GM12878 (cell line): ENCODE measurements at places on chromosomes 2 and 18.

- no peaks in the 10 kb centered on the region for H3K27me3 ChIP-seq
- no peaks in the 10 kb centered on the region for H3K36me3 ChIP-seq
- no peak for DNase-seq
- no peaks in the 10 kb centered on the region for H3K4me1 ChIP-seq
Measured at GRCh38 chr18:37156330-37156942, 327.5 kb downstream of the KIAA1328 start.

GRCh38 chr2:12834239-12834638 lies 117.5 kb downstream of the TRIB2 start:
- H3K4me1 ChIP-seq, result no peaks in the 10 kb centered on the region
- no peak overlapping the region for H3K27ac ChIP-seq
- no peaks in the 10 kb centered on the region for H3K27me3 ChIP-seq

GRCh38 chr2:150584081-150584480 lies 96.6 kb upstream of the RND3 start:
- H3K27ac ChIP-seq, result no peak overlapping the region
- H3K4me3 ChIP-seq, result no peak overlapping the region
- H3K4me1 ChIP-seq, result no peaks in the 10 kb centered on the region
- no peak for DNase-seq

DNA sequence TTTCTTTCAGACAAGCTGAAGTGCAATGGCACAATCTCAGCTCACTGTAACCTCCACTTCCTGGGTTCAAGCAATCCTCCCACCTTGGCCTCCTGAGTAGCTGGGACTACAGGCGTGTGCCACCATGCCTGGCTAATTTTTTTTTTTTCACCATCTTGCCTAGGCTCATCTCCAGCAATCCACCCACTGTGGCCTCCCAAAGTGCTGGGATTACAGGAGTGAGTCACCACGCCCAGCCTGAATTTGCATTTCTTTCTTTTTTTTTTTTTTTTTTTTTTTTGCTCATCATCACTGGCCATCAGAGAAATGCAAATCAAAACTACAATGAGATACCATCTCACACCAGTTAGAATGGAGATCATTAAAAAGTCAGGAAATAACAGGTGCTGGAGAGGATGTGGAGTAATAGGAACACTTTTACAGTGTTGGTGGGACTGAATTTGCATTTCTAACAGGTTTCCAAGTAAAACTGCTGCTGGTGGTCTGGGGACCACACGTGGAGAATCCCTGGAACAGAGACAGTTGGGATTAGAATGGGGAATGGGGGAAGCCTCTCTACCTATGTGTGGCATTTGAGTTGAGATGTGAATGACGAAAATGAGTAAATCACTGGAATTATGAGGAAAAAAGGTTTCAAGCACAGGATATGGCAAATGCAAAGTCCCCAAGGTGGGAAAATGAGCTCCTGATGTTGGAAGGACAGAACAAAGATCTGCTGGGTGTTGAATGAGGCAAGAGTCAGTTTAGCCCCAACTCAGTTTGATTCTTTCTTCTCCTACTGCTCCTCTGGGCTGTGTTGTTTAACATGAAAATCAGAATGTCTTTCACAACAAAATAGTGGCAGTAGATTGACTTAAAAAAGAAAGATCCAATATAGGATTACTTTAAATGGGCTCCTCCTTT lies 88.8 kb upstream of the MAP4K4 start:
- H3K27ac ChIP-seq, result no peak overlapping the region
- H3K27me3 ChIP-seq, result no peaks in the 10 kb centered on the region
- H3K4me3 ChIP-seq, result no peak overlapping the region
- DNase-seq, result no peak
- no peaks in the 10 kb centered on the region for H3K4me1 ChIP-seq
- H3K36me3 ChIP-seq, result no peaks in the 10 kb centered on the region

- peak overlapping the region; percentile 92 for H3K27ac ChIP-seq
- peaks cover 56% of the 10 kb centered on the region for H3K4me1 ChIP-seq
- DNase-seq, result peak; percentile 75
- peak overlapping the region; percentile 76 for H3K4me3 ChIP-seq
Measured at GRCh38 chr2:64939332-64939917, 49.8 kb upstream of the SLC1A4 start.

GRCh38 chr2:210086292-210086691 lies 83.9 kb downstream of the RPE start:
- no peak for DNase-seq
- H3K4me1 ChIP-seq, result no peaks in the 10 kb centered on the region
- H3K27me3 ChIP-seq, result no peaks in the 10 kb centered on the region
- no peak overlapping the region for H3K4me3 ChIP-seq
- H3K27ac ChIP-seq, result no peak overlapping the region

- no peaks in the 10 kb centered on the region for H3K4me1 ChIP-seq
- no peak for DNase-seq
- no peaks in the 10 kb centered on the region for H3K36me3 ChIP-seq
- H3K27me3 ChIP-seq, result 0 out of 2 replicates have a peak, but pooled peaks cover 2% of the 10 kb centered on the region
Measured at GRCh38 chr2:120682654-120683053, 53.0 kb upstream of the GLI2 start.

DNA sequence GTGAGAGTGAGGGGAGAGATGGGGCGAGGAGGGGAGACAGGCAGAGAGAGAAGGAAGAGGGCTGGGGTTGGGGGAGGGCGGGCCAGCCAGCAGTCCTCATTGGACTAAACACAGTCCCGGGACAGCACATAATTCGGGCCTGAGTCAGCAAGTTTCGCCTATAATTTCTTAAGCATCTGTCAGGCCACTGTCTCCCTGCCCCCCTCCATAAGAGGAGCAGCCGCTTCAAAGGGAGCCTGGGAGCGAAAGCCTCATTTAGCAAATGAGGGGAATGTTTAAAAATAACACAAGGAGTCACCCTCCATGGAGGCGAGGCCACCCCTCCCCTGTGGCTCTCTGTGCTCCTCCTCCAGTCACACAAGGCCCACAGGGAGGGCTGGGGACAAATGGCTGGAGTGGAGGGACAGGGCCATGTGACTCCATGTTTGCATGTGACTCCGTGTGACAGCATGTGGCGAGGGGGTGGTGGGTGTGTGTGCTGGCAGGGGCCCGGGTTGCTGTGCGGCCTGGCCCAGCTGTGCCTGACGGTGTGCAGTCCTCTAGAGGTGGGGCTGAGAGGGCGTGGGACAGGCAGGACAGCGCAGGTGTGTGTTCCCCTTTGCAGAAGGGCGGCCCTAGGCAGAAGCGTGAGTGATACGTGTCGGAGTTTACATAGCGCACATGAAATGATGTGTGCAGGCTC lies 162.4 kb downstream of the CELF4 start:
- no peak overlapping the region for H3K27ac ChIP-seq
- H3K4me1 ChIP-seq, result no peaks in the 10 kb centered on the region
- H3K36me3 ChIP-seq, result no peaks in the 10 kb centered on the region
- H3K4me3 ChIP-seq, result no peak overlapping the region
- no peak for DNase-seq

DNA sequence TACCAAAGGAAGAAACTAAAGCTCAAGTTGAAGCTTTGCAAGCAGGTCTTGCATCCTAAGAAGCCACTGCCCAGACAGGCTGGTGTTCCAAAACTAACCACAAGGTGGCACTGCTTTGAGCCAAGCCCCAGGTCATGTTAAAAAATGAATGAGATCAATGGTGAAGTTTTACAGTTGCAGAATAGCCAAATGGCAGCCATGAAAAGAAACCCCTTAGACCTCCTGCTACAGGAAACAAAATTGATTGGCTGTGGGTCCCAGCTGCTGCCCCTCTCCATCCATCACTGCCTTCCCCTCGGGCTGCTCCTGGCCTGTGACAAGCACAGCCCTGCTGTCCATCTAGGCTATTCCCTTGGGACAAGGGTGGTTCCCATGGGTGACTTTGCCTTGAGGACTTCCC lies 20.7 kb upstream of the MREG start:
- no peaks in the 10 kb centered on the region for H3K36me3 ChIP-seq
- H3K4me3 ChIP-seq, result no peak overlapping the region
- peak overlapping the region; percentile 83 for H3K27ac ChIP-seq
- H3K27me3 ChIP-seq, result no peaks in the 10 kb centered on the region

DNA sequence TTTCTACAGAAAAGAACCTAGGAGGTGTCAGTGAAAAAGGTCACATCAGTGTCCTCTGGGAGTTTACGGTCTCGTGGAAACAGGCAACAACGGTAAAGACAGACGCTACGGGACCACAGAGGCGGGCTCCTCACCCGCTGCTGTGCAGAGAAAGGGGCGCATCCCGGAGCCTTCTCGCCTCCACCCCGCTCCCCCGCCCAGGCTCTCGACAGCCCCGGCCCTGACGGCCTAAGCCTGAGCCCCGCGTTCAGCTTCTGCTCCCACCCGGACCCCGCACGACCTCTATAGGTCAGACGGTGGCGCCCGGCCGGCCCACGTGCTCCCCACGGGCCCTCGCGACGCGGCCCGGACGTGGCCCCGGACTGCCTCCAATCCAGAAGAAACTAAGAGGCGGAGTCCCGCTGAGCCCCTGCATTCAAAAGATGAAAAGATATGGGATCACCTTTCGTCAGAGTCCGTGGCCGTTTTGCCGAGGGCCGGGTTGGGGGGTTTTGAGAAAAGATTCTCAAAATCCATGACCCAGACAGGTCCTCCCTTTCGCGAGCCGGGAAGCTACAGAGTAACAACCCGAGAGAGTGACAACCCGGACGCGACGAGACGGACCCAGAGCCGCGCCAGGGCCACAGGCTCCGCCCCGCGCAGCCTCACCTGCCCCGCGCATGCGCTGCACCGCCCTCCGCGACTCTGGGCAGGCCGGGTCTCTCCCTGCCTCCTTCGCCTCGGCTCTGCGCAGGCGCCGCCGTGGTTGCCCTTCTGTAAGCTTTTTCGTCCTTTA lies at the start of gene ZC3H8:
TSS of gene ZC3H8 (minus strand) at position 577 of the 775 bp plus-strand sequence. CDS start at position 516, 61 bp downstream.
- DNase-seq, result peak; percentile 80
- H3K27ac ChIP-seq, result peak within 1 kb of the TSS; percentile 85
- peak within 1 kb of the TSS; percentile 72 for H3K4me3 ChIP-seq
- H3K27me3 ChIP-seq, result no peaks in the 10 kb centered on the region

DNA sequence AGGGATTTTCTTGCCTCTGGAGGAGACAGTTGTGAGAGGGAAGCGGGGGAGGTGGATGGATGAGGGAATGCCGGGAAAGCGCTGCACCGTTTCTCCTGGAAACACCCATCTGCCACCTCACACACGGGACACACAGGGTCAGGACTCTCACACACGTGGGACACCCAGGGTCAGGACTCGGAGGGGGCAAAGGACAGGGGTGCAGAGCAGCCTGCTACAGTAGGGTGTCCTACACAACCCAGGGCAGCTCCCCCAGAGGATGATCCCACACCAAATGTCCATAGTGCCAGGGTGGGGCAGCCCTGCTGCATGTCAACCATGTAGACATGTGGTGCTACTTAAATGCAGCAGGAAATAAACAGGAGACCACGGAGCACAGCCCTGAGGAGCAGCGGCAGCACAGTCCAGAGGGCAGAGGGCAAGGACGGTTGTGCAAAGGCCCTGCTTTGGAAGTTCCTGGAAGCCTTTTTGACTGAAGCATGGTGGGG lies 5.1 kb downstream of the RAMP1 start:
- H3K4me1 ChIP-seq, result peaks cover 5% of the 10 kb centered on the region; the same call in 1 of the 2 replicates
- H3K27me3 ChIP-seq, result peaks cover 6% of the 10 kb centered on the region; the same call in 1 of the 2 replicates
- no peaks in the 10 kb centered on the region for H3K36me3 ChIP-seq
- H3K27ac ChIP-seq, result no peak overlapping the region
- DNase-seq, result no peak

DNA sequence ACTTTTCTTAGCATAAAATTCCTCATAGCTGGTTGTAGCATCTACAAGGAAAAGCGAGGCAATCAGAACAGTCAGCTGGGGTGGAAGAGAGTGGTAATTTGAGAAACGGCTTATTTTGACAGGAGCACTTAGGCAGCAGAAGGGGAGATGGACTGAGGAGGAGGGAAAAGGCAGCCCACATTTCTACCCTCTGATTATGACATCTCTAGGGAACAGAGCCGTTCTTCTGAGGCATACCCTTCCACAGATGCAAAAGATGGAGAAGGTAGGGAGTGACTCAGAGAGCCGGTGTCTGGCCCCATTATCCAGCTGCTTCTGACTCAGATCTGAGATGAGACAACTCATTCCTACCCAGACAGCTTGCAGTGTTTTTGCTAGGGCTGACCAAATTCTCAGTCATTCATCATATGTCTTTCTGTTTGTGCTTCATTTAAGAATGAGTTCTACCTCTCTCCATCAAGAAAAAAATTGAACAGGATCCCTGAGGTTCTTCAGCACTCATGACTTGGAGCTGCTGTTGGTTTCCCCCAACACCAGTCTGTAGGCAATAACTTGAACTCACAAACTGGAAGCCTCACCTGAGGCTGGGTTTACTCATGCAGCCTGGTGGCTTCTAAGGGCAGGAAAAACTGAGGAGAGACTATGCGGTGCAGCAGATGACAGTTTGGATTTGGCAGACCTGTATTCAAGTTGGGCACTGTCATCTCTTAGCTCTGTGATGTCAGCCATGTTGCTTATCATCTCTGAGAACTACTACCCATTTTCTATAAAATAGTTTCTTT lies 15.9 kb upstream of the SEC11C start:
- H3K4me1 ChIP-seq, result no peaks in the 10 kb centered on the region
- no peaks in the 10 kb centered on the region for H3K36me3 ChIP-seq
- H3K27ac ChIP-seq, result no peak overlapping the region

DNA sequence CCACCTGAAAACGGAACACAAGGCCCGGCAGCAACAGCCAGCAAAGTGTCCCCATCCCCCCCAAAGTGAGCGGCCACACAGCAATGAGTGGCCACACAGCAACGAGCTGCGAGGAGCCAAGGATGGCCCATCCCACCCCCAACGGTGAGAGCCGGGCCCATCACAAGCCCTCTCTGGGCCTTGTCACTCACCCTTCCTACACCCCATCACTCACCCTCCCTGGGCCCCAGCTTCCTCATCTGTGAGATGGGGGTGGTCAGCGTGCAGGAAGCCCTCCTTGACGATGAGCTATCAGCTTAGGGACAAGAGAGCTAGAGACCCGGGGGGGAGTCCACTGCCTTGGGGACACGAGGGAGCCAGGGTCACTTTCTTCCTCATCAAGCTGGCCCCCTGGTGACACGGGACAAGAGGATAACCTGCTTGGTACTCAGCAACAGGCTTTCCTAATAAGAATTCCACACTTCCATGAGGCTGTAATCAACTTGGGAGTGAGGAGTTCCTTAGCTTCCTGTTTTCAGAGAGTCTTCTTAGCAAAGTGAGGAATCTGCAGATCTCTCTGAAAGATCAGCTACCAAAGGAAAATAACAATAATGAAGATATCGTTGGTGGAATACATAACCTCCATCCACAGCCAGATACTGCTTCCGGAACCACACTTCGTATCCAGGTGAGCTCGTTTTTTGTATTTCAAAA lies 92.8 kb downstream of the HDAC4 start:
- peaks cover 21% of the 10 kb centered on the region for H3K4me1 ChIP-seq
- no peaks in the 10 kb centered on the region; the same call in none of the 2 replicates for H3K36me3 ChIP-seq
- DNase-seq, result no peak
- no peak overlapping the region for H3K4me3 ChIP-seq

GRCh38 chr2:120896901-120897300 lies 161.2 kb downstream of the GLI2 start:
- no peak overlapping the region for H3K4me3 ChIP-seq
- no peak overlapping the region for H3K27ac ChIP-seq
- DNase-seq, result no peak
- H3K27me3 ChIP-seq, result no peaks in the 10 kb centered on the region; the same call in 1 of the 2 replicates

- no peak overlapping the region for H3K27ac ChIP-seq
- no peaks in the 10 kb centered on the region for H3K27me3 ChIP-seq
- no peak overlapping the region for H3K4me3 ChIP-seq
- DNase-seq, result no peak
Measured at GRCh38 chr2:43138441-43138840, 88.0 kb downstream of the ZFP36L2 start.

GRCh38 chr18:46510386-46510785 lies 146.6 kb downstream of the LOXHD1 start:
- H3K27ac ChIP-seq, result no peak overlapping the region
- H3K4me1 ChIP-seq, result no peaks in the 10 kb centered on the region
- 0 out of 2 replicates have a peak, but pooled peaks cover 2% of the 10 kb centered on the region for H3K27me3 ChIP-seq
- H3K36me3 ChIP-seq, result no peaks in the 10 kb centered on the region
- DNase-seq, result no peak
